ENCODE measurements at places on chromosomes 3 and 15. TPM values are rescaled to one million over a fixed set of nuclear protein-coding genes. Genes with fewer than 3 reads are reported as not detected.

The FRMD4B gene
- 25.4 TPM for total RNA-seq

The TP63 gene
- not detected for total RNA-seq

The SUSD5 gene
- 9.7 TPM for total RNA-seq

The CCR5 gene
- total RNA-seq: not detected

The ZMYND10 gene
- total RNA-seq: 1.9 TPM

The TMEM44 gene
- total RNA-seq: 17.8 TPM

The FYCO1 gene
- 9.2 TPM for total RNA-seq

The TRIM42 gene
- not detected for total RNA-seq

The CYP1A1 gene
- total RNA-seq: 3.5 TPM

The GMNC gene
- total RNA-seq: not detected

The CLDN16 gene
- not detected for total RNA-seq

The DUOXA2 gene
- total RNA-seq: not detected

The RHOV gene
- 5.9 TPM for total RNA-seq

The UBAP1L gene
- total RNA-seq: 0.93 TPM

The CADPS gene
- total RNA-seq: 0.03 TPM

The MCF2L2 gene
- 0.38 TPM for total RNA-seq

The GOLGA8K gene
- not detected for total RNA-seq

The ARGFX gene
- total RNA-seq: not detected

The CTXN2 gene
- total RNA-seq: not detected

The USP50 gene
- not detected for total RNA-seq

The STARD5 gene
- 0.53 TPM for total RNA-seq

The RARB gene
- total RNA-seq: 0.94 TPM

The TLR9 gene
- total RNA-seq: not detected

The ZIC1 gene
- total RNA-seq: 5.5 TPM

The WDR72 gene
- 11.0 TPM for total RNA-seq

The HHLA2 gene
- not detected for total RNA-seq

The INSYN1 gene
- 2.6 TPM for total RNA-seq

The FAM81A gene
- 3.2 TPM for total RNA-seq

The MYL3 gene
- total RNA-seq: not detected

The CHRM5 gene
- total RNA-seq: not detected

The SAMMSON gene
- total RNA-seq: 3.6 TPM

The GXYLT2 gene
- 21.3 TPM for total RNA-seq

The FANCD2OS gene
- total RNA-seq: not detected

The SLC12A1 gene
- not detected for total RNA-seq

The ITIH3 gene
- total RNA-seq: not detected

The PDHB gene
- 309 TPM for total RNA-seq

The PRR20G gene
- not detected for total RNA-seq

The ZBTB20 gene
- total RNA-seq: 9.0 TPM

The SLC24A5 gene
- not detected for total RNA-seq

The TEX55 gene
- total RNA-seq: not detected

The CD80 gene
- not detected for total RNA-seq

The ASB14 gene
- not detected for total RNA-seq

The RBPMS2 gene
- 0.16 TPM for total RNA-seq

The LRRC3B gene
- not detected for total RNA-seq

The LRRC31 gene
- total RNA-seq: not detected

The PPM1L gene
- 1.6 TPM for total RNA-seq

The ADGRG7 gene
- total RNA-seq: not detected

The MORC1 gene
- total RNA-seq: not detected

The CADM2 gene
- 0.21 TPM for total RNA-seq

Measured in A375 (cell line).